ENCODE measurements at places on chromosomes 3 and 15. TPM values are rescaled to one million over a fixed set of nuclear protein-coding genes. Genes with fewer than 3 reads are reported as not detected.

- H3K27ac ChIP-seq, result no peak overlapping the region
- H3K36me3 ChIP-seq, result no peaks in the 10 kb centered on the region
- DNase-seq, result peak; percentile 18
- H3K4me3 ChIP-seq, result no peak overlapping the region
- H3K27me3 ChIP-seq, result no peaks in the 10 kb centered on the region
- H3K4me1 ChIP-seq, result no peaks in the 10 kb centered on the region
Observed at GRCh38 chr3:177220136-177220974, 23.1 kb upstream of the TBL1XR1 start.

DNA sequence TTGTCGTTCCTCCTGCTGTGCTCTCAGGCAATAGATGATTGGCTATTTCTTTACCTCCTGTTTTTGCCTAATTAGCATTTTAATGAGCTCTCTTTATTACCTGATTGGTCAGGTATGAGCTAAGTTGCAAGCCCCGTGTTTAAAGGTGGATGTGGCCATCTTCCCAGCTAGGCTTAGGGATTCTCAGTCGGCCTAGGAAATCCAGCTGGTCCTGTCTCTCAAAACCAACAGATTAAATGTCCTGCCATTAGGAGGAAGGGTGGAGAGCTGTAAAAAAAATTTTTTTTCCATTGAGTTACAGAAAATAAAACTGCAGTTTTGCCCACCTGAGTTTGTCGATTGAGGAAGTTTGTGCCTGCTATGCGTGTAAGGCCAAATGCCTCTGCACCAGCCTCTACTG lies 5.4 kb upstream of the ACSBG1 start:
- no peak overlapping the region for H3K4me3 ChIP-seq
- no peak overlapping the region for H3K27ac ChIP-seq
- H3K27me3 ChIP-seq, result no peaks in the 10 kb centered on the region
- peaks cover 5% of the 10 kb centered on the region for H3K4me1 ChIP-seq

DNA sequence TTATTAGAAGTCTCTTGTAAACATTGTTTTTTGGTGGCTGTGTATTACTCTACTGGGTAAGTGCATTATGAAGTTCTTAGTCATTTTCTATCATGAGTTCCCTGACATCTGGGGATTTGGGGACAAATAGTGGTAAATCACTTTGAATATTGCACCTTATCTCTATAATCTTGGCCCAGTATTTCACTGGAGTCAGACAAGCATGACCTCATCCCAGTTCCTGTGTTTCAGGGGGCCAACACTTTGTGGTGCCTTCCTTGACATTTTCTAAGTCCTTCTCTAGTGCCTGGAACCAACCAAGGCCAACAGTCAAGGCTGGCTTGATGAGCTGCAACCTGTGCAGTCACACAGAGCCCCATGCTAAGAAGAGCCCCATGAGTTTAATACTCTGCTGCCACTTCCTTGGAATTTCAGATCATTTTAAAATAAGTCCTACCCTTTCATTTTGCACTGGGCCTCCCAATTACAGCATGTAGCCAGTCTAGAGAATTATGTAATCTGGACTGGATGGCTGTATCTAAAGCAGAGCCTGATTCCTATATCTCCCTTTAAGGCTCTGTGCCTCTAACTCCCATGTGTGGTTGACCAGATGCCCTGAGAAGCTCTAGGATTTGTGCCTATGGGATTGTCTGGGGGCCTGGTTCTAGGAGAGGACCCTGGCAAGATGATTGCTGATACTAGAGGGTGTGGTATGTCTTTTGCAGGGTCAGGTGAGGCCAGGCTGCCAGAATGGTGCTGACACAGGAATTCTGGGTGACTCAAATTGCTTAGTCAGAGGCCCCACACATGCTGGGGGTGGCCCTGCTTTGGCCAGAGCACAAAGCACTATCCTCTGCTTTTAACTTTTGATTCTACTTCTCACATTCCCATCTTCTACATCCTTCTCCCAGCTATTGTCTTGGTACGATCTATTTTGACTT lies 319.6 kb upstream of the TBC1D5 start:
- peak; percentile 5 for DNase-seq
- no peaks in the 10 kb centered on the region for H3K4me1 ChIP-seq
- H3K27me3 ChIP-seq, result no peaks in the 10 kb centered on the region
- H3K4me3 ChIP-seq, result no peak overlapping the region
- no peak overlapping the region for H3K27ac ChIP-seq

- H3K4me1 ChIP-seq, result peaks cover 11% of the 10 kb centered on the region
- H3K27ac ChIP-seq, result no peak overlapping the region
- no peak for DNase-seq
- no peak overlapping the region for H3K4me3 ChIP-seq
Observed at GRCh38 chr3:185149591-185149990, 3.3 kb downstream of the C3orf70 start.

NAALADL2 gene
- total RNA-seq, result 7.7 TPM

TUSC7 gene
- not detected for total RNA-seq

Data from adrenal gland (tissue), 19 donors.